ENCODE measurements at places on chromosomes 3 and 15.

DNA sequence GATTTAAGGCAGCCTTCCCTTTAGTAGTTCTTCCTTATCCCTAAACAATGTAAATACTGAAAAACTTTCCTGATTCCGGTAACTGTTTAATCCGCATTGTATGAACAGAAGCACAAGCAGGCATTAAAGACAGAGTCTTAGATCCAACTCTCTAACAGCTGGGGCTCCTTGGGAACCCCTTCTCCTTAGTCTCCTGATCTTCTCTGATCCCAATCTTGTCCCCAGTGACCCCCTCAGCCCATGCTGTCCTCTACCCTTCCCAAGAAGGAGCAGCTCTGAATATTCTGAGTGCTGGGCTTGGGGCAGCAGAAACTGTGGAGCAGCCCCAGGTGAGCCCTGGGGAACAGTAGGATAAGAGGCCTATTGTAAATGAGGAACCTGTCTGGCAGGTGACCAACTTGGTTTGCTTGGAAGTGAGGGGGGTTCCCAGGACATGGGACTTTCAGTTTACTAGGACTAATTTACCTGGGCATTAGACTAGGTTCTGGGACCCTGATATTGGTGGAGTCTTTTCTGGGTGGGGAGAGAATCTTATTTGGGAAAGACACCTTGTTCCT, 13.0 kb upstream of the SLC30A4 start:
- DNase-seq = no peak

- no peak for DNase-seq
Measured at GRCh38 chr3:149623824-149624223, 34.0 kb downstream of the WWTR1 start.

DNA sequence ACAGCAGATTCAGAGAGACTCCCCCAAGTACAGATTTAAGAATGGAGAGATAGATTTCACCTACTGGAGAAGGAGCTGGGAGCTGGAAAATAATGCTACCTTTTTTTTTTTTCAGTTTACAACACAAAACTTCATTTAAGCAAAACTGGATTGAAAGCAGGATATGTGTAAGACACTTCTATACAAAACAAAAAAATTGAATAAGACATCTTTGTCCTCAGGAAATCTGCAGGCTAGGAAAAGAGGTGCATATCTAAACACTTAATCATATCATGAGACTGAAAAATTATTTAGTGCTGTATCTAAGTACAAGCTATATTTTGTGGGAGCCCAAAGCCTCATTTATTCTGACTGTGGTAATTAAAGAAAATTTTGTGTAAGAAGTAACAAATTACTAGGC, 516.1 kb downstream of the ZIC1 start:
- DNase-seq = no peak

DNA sequence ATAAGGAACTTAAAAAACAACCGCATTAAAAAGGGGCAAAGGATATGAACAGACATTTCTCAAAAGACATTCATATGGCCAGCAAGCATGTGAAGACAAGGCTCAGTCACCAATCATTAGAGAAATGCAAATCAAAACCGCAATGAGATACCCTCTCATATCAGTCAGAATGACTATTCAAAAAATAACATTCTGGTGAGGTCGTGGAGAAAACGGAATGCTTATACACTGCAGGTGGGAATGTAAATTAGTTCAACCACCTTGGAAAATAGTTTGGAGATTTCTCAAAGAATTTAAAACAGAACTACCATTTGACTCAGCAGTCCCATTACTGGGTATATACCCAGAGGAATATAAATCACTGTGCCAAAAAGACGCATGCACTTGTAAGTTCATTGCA, 496.6 kb upstream of the SGO1 start:
- DNase-seq = no peak

- no peak for DNase-seq
Measured at GRCh38 chr3:121896823-121897222, 2.6 kb downstream of the SLC15A2 start.

DNA sequence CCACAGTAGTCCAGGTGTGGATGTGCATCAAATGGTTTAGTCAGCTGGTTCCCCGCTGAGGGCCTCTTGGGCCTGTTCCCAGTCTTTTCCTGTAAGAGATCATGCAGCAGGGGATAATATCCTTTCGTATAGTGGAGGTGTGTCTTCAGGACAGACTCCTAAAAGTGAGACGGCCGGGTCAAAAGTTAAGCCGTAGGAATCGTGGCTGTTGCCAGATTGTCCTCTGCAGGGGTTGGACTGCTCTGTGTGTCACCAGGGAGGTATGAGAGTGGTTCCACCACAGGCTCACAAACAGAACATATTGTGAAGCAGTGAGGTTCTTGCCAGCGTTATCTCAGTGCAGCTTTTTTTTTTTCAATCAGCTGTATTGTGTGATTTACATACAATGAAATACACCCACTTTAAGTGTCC, 95.0 kb downstream of the VGLL4 start:
- DNase-seq = no peak

DNA sequence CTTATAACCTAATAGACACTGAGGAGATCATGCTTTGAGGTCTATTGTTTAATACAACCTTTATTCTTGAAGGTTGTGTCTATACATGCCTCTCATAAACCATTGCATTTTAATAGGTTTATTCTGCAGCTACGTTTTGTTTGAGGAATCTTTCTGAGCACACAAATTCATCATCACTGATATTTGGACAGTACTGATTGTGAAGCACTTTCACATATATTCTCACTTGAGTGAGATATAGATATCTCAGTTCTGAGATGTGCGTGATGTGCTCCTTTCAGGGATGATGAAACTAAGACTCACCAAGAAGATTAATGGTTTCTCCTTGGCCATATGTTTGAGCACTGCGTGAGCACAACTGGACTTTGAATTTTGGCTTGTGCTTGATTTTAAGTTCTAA, 374.4 kb downstream of the LPP start:
- no peak for DNase-seq

DNA sequence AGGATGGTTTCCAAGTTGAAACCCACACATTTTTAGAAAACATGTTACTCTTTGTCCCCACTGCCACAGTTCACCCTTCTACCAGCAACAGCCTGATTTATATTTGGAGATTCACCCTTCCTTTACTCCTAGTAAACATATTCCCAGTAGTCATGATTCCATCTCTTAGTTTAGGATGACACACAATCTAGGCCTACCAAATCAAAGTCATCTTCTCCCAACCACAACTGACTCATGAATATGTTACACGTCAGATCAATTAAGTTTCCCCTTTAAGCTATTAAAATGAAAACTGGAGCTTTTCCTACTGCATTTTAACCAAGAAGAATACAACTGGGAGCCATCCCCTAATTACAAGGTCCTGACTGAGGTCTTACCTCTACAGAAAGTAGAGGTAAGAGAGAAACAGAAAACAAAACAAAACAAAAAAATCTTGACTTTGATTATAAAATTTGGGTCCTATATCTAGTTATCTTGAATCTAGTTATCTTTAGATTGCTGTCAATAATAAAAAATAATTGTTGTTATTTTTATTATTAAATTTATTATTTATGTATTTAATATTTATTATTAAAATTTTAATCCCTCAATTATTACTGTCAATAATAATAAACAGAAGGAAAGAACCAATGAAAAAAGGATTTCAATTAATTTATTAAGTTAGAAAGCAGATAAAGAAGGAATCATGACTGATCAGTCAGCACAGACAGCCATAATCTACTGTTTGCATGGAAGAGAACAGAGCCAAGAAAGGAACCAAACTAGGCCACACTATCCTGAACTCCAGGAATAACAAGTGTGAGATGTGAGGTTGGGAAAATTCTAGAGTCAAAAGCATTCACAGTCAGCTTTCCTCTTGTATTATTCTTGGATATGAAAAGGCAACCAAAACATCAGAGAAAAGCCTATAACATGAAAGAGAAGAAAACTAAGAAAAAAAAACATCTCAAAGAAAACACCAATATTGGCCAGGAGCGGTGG, 12.5 kb downstream of the DPH6 start:
- no peak for DNase-seq
